Ovary (tissue), 10 donors: ENCODE measurements at places on chromosomes 11 and 22.

DNA sequence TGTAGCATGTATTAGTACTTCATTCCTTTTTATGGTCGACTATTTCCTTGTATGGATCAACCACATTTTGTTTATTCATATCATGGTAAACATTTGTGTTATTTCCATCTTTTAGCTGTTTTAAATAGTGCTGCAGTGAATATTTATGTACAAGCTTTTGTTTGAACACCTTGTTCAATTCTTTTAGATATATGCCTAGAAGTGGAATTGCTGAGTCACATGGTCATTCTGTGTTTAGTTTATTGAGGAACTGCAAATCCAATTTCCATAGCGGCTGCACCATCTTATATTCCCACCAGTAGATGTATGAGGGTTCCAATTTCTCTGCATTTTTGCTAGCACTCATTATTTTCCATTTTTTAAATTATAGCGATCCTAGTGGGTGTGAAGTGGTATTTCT, 61.5 kb upstream of the GRK2 start:
- no peak for DNase-seq

DNA sequence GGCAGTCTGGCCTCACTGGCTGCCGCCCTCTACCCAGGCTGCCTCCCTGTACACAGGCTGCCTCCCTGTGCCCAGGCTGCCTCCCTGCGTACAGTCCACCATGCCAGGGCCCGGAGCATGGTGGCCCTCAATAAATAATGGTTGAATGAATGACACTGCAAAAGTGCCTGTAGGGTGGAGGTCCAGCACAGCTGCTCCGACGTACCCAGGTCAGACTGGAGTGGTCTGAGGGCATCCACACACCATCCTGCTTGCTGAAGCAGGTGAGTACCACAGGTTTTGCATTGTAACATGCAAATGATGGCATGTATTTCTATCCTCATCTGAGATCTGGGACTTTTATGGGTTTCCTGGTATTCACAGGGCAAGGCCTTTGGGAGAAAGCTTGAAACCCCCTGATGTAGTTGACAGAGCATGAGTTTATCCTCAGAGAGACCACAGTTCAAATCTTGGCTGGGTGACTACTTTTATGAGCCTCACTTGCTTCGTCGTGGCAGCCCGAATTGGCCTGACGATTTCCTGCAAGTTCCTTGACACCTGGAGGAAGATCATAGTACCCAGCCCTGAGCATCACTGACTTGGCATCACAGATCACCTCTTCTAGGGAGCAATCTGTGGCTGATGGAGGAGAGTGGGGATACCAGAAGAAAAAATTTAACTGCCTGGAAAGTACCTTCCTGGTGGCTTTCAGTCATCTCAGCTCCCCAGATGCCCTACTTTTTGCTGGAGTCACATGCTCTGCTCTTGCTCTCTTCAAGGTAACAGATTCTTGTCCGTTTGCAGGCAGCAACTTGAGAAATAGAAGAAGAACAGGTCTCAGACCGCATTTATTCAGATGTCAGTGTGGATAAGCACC, 16.0 kb upstream of the CYB5R3 start:
- DNase-seq: no peak

GRCh38 chr22:42334875-42335512, 64.5 kb upstream of the TCF20 start:
- DNase-seq: no peak

- DNase-seq: no peak
These were observed 121.1 kb downstream of the PAX6 start for GRCh38 chr11:31690041-31690440.

DNA sequence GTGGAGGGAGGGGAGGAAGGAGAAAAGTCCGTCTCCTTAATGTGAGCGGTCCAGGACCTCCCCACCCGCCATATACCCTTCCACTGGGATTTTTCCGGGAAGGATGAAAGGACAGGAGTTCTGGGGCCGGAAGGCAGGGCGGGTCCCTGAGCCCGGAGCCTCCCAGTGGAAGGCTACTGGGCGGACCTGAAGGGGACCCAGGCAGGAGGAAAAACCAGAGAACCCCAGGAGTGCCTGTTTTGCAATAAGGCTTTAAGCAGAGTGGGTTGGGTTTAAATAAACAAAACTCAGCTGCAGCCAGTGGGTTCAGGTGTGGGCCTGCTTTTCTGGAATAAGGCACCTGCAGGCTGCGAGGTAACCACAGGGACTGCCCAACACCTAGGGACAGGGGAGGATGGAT, 1.7 kb upstream of the CELSR1 start:
- no peak for DNase-seq
